ENCODE measurements at places on chromosomes 11 and 22.

- no peak for DNase-seq
These were observed 171.4 kb upstream of the BLID start for GRCh38 chr11:122287401-122287800.

DNA sequence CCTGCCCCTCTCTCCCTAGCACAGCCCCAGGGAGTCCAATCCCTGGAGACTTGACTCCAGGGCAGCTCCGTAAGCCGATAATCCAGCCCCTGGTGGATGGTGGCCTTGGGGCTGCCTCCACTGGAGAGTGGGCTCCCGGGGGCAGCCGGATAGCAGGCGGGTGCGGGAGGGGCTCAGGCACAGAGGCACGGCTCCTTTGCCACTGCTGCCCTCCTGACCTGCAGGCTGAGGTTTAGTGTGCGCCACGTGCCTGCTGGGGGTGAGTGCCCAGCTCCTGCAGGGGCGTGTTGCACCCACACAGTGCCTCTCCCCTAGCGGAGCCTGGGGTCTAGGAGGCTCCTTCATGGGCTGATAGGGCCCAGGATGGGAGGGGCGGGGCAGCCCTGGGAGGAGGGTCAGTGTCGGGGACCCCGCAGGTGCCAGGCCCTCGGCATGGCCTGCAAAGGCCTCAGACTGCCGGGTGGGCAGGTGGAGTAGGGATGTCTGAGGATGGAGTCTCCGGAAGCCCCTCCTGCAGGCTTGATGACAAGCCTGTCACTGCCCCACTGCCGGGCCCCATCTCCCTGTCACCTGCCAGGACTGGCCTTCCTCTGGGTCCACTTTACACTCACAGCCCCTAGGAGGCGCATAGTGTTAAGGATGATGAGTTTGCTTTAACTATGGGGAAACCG is 5.6 kb downstream of the DUSP8 start:
- DNase-seq, result no peak

GRCh38 chr11:44988111-44988510 is 37.4 kb upstream of the TP53I11 start:
- no peak for DNase-seq

DNA sequence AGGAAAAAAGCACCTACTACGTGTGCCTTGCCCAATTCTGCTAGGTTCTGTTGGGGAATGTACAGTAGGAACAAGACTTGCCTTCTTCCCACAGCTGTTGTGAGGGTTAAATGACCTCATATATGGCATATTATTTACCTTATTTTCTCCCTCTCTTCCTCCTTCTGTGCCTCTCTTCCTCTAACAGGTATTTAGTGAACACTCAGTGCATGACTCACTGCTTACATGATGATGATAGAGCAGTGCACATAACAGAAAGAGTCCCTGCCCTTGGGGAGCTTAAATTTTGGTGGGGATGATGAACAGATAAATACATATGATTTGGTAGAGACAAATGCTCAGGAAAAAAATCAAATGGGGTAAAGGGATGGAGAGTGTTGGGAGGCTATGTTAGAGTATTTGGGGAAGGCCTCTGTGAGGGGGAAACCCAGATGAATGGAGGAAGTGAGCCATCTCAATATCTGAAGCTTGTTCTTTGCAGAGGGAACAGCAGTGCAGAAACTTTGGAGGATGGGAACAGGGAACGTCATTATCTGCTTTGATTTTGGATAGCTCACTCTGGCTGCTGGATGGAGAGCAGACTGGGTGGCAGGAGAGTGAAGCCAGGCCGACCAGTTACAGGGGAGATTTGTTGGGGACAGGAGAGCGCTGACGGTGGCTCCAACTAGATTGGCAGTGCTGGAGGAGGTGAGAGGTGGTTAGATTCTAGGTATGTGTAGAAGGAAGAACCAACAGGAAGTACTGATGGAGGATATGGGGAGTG is 95.5 kb upstream of the TENM4 start:
- DNase-seq, result no peak

DNA sequence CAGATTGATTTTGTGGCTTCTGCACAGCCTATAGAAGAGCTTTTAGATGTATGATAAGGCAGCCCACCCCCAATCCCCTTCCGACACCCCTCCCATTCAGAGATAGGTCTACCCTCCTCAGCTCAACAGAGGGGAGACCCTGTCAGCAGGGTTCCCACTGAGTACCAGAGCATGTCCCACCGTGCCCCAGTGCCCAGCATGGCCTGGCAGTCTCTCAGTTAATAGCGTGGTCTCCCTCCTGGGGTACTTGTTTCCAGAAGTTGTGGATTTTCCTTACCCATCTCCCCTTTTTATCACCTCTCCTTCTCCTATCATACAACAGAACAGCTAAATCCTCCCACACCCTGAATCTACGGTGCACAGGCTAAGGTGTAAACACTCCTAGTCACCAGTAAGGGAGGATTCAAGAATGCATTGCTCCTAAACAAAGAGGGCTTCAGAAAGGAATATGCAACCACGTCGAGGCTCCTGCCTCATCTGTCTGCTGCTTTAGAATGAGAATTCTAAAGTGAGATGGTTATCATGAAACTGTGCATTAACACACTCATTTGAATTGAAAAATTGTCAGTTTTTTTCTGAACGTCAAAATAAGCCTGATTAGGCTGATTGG is 6.7 kb downstream of the PLAAT2 start:
- no peak for DNase-seq

DNA sequence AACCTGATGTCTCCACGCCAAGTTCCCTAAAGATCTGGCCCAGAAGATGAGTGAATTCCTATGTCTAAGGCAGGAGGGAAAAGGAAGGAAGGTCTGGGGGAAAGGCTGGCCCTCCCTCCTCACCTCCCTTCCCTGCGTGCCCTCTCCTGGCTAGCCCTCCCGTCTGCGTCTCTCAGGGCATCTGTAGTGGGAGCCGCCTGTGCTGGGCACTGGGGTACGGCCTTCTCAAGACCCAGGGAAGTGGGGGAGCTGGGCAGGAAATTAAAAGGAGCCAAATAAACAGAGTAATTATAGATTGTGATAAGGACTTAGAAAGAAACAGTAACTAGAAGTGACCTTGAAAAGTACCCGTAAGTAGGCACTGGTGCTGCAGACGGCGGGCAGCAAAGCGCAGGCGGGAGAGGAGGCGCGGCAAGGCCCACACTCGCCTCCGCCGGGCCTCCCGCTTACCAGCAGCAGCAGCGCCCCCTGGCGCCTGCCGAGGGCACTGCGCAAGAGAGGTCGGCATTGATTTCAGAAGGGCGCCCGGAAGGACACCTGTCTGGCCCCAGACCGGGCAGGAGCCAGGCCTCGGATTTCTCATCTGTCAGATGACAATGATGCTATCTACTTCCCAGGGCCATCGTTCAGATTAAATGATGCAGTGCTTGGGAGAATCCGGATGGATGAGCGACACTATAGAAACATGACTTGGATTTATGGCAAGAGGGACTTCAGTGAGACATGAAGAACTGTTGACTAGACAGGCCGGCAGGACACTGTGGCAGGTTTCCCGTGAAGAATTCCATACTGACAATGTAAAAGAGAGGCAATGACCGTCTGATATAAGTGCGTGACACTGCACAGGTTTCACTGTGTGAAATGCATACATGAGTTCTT is 7.3 kb downstream of the KCNJ1 start:
- DNase-seq, result no peak

- DNase-seq, result no peak
These were observed 424.4 kb upstream of the LARGE1 start for GRCh38 chr22:34344702-34345101.

DNA sequence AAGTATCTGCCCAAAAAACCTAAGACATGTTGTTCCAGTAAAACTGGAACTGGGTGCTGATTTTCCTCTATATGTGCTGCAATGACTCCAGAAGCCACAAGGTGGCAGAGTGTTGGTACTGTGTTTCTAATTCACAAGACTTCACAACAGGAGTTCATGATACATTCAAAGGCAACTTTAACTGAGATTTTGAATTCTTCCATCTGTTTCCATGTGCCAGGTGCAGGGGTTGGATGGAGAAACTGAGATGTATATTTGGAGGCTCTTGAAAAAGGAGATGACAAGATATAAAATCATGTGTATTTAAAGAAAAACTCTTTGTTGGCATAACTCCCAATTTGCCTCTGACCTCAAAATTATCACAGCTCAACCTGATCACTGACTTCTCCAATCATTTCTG is 1098.6 kb upstream of the CCDC90B start:
- DNase-seq, result no peak

DNA sequence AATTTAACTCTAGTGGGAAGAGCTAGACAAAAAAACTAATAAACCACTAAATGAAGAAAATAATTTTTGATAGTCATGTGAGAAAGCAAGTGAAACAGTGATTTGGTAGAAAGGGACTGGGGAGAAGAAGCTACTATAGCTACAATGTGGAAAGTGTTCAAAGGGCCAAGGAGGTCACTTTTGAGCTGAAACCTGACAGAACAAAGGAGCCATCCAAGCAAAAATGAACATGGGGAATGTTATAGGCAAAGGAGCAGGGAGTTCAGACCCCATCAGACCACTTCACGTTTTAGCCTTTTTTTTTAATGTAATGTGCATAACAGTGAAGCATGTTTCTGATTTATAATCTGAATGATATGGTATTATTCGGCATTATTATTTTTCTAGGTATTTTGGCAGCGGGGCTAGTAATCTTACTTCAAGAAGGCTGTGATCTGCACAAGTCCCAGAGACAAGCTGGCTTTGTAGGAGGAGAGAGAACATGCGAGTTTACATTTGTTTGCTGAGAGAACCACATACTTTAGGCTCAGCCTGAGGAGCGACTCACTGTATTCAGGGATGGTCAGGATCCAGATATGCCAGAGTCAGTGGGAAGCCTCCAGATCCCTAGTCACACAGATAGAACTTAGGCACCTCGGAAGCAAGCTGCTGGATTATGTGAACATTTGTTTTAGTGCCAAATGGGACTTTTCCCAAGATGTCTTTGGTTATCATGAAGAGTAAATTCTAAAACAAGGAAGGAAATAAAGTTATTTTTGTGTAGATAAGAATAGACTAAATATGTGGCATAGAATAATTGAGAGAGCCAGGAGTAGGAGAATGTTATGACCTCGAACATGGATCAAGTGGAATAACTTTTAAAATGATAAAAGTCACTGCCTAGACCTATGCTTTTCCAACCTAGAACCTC is 118.6 kb downstream of the TRIM44 start:
- no peak for DNase-seq

DNA sequence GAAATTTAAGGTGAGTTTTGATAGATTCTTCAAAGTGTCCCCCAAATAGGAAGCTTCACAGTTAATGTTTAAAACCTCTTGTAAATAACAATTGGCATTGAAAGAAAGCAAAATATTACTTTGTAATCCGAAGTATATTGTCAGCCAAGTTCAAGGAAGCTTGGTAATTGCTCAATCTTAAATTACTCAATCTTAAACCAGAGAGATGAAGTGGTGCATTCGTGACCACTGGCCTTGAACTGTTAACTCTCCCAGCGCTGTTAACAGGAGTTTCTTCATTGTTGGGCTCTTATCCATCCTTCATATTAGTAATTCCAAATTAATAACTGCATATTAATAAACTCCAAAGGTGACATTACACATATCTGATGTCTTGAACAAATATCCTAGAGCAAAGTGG is 20.6 kb upstream of the FDX1 start:
- DNase-seq, result no peak

DNA sequence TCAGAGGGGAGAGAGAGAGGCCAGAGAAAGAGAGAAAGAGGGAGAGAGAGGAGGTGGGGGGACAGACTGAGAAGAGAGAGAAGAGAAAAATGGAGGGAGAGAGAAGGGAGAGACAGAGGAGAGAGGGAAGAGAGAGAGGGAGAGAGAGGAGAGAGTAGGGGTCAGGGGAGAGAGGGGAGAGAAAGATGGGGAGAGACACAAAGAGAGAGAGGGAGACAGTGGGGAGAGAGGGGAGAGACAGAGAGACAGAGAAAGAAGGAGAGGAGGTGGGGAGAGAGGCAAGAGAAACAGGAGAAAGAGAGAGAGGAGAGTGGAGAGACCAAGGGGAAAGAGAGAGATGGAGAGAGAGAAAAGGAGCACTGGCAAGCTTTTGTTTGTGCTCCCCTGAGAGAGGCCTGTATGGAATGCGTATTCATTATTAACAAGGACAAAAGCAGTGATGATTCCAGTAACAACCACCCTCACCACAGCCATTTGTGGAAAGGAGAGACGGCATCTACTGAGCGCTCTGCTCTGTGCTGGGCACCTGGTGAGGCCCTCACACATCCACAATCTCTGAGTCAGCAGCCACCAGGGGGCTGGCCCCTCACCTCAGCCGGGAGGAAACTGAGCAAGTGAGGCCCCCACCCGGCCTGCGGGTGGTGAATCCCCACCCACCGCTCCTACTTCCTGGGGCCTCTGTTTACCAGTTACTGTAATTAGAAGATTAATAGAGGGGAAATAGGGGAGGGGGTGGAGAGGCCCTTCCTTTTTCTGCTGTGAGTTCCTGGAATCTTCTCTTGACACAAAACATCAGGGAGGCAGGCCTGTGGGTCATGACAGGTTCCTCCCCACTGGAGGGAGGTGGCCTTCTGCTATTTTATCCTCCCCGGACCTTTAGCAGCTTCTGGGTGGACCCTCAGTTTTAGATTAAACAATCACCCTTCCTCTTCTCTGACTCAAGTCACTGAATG is 14.6 kb upstream of the MIAT start:
- no peak for DNase-seq

DNA sequence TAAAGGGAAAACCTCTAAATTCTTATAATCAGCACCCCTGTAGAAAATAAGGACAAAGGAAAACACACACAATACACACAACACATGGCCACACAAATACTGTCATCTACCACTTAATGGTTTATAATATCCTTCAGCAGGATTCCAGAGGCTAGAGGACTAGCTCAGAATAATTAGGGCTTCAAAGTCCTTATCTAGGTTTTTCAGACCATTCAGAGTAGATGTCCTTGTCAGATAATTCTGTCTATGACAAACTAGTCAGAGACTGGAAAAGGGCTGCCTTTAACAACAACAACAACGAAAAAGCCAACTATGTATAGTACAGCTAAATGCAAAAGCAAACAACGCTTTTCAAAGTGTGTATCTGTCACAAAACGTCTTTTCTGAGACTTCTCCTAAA is 456.5 kb upstream of the CNTN5 start:
- DNase-seq, result no peak

- DNase-seq, result no peak
These were observed 15.5 kb upstream of the TMEM135 start for GRCh38 chr11:87022254-87022653.

GRCh38 chr22:37470087-37470445 is 16.1 kb downstream of the MFNG start:
- DNase-seq, result no peak

DNA sequence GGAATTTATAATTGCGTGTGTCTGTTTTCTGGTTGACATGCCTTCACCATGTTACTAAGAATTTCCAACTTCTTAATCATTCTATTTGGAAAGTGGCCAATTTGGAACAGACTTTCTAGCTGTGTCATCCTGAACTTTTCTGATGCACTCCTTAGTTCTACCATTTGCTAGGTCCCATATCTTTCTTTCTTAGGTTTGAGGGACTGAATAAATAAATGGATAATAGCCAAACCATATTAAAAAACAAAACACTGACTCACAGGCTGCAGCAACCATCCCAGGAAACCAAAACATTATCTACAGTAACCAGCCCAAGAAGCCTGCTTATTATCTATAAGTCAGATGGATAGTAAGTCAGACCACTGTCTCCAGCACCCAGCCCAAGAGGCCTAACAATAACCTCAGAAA is 57.5 kb upstream of the PLET1 start:
- DNase-seq, result no peak

- DNase-seq, result no peak
These were observed 12.7 kb downstream of the ANKRD42 start for GRCh38 chr11:83206221-83206620.

All from cortex of kidney (tissue), 1 donor.